ENCODE measurements at places on chromosomes 1 and 21.

- no peak for DNase-seq
Observed at GRCh38 chr1:110888641-110889040, 15.7 kb downstream of the CD53 start.

DNA sequence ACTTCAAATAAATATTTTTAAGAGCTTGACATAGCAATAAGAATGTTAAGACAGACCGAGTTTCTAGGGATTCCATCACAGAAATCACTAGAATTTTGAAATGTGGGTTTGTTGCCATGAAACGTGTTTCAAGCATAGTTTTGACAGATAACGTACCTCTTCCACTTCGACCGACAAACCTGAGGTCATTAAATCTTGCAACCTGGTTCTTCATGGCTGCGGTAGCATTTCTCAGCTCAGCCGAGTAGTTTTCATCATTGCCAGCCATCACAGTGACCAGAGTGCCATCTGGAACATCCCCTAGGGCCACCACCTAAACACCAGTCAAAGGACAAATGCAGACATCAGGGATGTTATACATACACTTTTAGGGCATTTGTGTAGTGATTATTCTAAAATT is 168.7 kb downstream of the RUNX1 start:
- no peak for DNase-seq

DNA sequence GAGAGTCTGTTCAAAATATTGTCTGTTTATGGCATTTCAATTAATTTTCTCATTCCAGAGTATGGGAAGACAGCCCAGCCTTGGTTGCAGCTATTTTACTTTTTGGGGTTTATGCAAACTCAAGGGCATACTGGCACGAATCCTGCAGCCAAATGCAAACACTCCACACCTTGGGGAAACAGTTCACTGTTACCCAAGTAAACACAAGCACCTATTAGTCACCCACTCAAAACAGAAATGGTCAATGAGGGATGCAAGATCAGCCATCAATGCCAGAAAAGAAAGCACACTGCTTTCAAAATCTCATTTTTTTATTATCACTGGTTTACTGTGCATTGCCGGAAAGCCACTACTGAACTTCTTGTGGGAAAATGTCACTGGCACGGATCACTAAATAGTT is 170.6 kb downstream of the RUNX1 start:
- peak; percentile 68 for DNase-seq

DNA sequence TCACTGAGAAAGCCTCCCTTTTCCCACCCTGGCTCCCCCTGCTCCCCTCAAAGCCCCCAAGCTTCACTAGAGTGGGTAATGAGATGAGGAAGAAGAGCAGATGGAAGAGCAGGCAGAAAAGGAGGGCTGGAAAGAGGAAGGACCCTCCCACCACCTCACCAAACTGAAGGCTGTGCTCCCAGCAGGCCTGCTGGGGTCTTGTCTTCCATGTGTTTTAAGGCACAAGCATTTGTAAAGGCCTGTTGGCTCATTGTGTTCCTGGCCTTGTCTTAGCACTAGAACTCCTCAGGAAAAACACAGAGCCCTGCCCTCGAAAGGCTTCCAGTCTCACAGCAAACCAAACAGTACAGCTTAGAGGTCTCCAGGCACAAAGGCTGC is 51.5 kb downstream of the TOMM20 start:
- no peak for DNase-seq

- DNase-seq = peak; percentile 1
Observed at GRCh38 chr1:30191154-30191702, 532.2 kb downstream of the MATN1 start.

GRCh38 chr21:41877901-41878830 is 978 bp downstream of the PRDM15 start:
- peak; percentile 39 for DNase-seq

DNA sequence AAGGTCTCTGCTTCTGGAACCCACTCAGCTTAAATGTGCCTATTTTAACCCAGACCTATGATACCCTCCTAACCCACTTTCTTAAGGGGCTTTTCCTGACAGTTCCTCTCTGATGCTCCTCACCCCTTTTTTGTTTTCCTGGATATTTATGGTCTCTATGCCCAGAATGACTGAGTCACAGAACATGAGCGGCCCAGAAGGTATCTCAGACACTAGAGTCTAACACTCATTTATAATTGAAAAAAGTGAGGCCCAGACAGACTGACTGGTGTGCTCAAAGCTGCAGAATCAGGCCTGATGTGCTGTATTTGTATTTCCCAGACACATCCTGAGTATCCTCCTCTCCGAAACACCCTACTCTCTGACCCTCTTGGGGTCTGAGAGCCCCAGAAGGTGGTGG is 44.0 kb downstream of the LRRC71 start:
- DNase-seq = no peak

GRCh38 chr1:220770245-220770913 is 16.3 kb upstream of the MTARC1 start:
- DNase-seq = no peak

DNA sequence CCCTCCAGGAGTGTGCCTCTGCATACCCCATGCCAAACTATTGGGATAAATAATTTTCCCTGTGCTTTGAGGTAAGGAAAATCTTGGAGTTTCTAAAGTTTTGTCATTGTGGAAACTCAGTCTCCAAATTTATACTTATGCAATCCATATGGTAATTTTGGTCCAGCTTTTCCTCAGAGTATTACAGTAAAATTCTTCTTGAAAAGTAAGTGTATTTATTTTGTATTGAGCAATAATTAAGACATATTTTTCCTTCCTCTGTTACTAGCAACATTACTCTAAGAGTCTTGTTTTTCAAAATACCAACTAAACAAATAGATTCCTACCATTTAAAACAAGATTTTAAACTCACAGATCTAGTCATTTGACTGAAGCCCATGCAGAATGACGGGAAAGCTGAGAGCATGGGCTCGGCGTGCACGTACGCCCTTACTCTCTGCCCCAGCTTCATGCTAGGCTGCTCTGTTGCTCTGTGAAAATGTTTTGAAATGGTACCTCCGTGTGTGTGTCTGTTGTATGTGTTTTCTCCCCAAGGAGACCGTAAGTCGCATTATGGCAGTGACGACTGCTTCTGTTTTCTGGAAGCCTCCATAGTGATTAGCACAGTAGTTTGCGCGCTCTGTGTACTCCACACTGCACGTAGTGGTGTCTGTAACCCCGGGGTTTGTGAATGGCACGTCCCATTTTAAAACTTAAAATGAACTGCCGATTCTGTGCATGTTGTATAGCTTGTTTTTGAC is 165.3 kb downstream of the SDCCAG8 start:
- no peak for DNase-seq

GRCh38 chr1:203512848-203513584 is 19.1 kb downstream of the OPTC start:
- peak; percentile 93 for DNase-seq

DNA sequence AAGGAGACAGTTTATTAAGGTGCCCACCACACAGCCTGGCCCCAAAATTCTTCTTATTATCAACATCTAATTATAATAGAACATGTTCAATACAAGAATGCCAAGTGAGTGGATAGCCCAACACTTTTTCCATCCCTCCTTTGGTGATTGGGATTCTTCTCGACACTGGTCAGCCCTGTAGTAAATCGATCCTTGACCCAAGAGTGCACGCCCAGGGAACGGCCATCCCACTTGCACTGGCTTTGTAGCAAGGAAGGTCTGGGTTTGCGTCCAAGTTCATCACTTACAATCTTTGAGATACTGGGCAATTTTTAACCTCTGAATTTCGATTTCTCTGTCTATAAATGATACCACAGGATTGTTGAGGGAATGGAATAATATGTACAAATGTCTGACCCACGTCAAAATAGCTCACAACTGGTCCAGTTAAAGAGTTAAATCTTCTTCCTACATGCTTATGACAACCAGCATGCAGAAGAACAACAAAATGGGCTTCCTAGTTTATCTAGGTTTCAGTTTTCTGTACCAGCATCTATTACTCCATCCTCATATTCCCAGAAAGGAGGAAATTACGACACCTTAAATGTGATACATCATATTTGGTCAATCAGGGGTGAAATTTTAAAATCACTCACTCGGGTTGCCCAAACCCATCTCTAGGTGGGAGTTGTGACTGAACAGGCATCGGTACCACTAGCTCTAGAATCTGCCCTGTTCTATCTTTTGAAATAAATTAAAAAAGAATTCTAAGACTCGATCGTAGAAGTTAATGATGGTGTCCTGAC is 161.8 kb downstream of the CLIC6 start:
- no peak for DNase-seq

DNA sequence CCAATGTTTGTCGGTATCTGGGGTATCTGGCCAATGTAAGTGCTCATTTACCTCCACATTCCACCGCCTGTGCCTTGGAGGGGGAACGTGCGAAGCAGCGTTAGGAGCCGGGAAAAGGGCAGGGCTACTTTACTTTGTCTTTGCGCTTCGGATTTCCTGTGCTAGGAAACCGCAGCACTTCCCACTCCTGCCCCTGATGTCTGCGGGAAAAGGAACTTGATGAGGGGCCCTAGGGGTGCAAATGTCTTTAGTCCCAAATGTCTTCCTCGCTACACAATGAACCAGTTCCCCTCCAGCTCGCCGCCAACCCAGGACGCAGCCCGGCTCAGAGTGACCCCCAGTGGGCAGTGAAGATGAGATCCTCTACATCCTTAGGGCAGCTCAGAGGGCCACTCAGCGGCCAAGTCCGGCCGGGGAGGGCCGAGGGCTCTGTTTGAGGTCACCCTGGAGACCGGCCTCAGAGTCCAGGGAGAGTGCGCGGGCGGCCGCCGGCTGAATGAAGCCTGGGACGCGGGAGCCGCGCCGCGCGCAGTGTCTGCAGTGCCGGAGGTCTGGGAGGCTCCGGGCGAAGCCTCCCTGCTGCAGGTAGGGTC is at the start of gene DYNLT5:
Gene DYNLT5 (plus strand): TSS at position 460 of the 593 bp plus-strand sequence. CDS start 2,200 bp downstream, outside the sequence.
- DNase-seq = peak; percentile 6

DNA sequence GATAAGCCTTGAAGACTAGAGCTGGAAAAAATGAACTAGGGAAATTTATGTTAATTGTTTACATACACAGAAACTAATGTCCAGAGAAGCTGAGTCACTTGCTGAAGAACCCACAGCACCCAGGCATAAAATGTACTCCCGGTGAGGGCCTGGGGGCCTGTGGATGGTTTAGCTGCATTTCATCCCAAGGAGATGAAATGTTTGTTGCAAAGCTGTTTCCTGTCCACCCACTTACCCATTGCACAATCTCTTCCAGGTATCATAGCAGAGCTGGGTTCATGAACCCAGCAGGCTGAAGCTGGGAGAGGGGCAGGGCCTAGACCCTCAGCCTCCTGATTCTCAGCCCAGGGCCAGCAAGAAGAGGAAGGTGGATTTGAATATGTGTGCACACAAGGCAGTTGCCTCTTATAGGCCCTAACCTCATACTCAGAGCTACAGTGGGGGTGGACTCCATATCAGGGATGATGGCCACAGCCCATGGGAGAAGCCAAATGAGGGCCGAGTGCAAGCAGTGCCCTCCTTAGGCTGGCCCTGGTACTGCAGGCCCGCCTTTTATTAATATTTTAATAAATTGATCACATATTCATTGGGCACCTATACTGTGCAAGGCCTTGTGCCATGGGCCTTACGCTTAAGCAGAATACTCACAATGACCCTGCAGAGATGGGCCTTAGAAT is 110.8 kb downstream of the LACTBL1 start:
- peak; percentile 92 for DNase-seq

All from epithelial cell of esophagus (primary cell).